Endothelial cell (in vitro differentiated cells): ENCODE measurements at places on chromosomes 7 and 10. TPM values are rescaled to one million over a fixed set of nuclear protein-coding genes. Genes with fewer than 3 reads are reported as not detected.
A peak's percentile ranks its signal among the peaks of the same experiment; 100 is the strongest.

CAV2 gene
- total RNA-seq, result 35.5 TPM

NUDT13 gene
- 2.3 TPM for total RNA-seq

PDE6C gene
- not detected for total RNA-seq

DNA sequence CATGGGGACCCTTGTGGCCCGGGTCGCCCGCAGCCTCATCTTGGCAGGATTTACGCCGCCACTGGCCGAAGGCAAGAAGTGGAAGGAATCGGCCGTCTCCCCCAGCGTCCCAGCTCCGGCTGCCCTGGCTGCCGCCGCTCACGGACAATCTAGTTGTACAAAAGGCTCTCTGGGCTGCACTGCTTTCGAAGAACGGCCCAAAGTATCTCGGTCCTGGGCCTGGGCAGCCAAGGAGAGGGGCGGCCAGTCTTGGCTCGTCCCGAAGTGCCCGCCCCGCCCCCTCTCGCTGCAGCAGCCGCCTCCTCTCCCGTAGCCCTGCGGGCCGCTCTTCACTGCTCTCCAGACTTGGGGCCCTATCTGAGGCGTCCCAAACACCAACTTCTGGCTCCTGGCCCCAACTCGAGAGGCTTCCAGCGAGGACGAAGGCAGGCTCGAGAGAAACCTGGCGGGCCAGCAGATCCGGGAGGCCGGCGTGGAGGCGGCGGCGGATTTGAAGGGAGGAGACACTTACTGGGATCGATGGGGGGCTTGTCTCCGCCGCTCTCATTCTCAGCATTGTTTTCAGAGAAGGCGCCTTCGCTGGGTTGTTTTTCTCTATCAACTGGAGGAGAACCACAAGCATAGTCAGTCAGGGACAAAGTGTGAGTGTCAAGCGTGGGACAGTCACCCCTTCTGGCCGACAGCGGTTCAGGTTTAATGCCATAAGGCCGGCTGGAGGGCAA is 809 bp downstream of the HOXA9 start:
- no peak overlapping the region for H3K27ac ChIP-seq
- peaks cover 31% of the 10 kb centered on the region for H3K4me1 ChIP-seq
- peaks cover 33% of the 10 kb centered on the region for H3K27me3 ChIP-seq
- H3K36me3 ChIP-seq, result peaks cover 4% of the 10 kb centered on the region
- DNase-seq, result peak; percentile 60

- no peak for DNase-seq
- H3K4me1 ChIP-seq, result peaks cover 70% of the 10 kb centered on the region
- peaks cover 6% of the 10 kb centered on the region for H3K27me3 ChIP-seq
- H3K27ac ChIP-seq, result peak overlapping the region; percentile 78
- H3K36me3 ChIP-seq, result peaks cover 4% of the 10 kb centered on the region
Measured at GRCh38 chr10:95508730-95509129, 52.4 kb downstream of the SORBS1 start.

DNA sequence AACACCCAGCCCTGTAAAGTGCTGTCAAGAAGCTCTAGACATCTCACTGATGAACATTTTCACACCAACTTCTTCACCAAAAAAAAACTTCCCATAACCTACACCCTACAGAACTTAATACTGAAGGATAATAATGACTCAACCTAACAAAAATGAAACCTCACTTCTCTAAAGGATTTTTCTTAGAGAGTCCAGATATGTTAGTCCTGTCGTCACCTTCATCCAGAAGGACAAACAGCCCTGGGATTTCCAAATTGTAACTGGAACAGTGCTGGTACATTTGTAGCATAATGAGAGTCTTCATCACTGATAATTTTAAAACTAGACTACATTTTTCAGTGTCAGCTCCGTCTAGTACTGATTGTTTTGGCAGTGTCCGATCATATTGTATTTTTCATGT is 528.6 kb upstream of the CELF2 start:
- DNase-seq, result no peak
- H3K4me3 ChIP-seq, result no peak overlapping the region
- H3K27me3 ChIP-seq, result no peaks in the 10 kb centered on the region

DNA sequence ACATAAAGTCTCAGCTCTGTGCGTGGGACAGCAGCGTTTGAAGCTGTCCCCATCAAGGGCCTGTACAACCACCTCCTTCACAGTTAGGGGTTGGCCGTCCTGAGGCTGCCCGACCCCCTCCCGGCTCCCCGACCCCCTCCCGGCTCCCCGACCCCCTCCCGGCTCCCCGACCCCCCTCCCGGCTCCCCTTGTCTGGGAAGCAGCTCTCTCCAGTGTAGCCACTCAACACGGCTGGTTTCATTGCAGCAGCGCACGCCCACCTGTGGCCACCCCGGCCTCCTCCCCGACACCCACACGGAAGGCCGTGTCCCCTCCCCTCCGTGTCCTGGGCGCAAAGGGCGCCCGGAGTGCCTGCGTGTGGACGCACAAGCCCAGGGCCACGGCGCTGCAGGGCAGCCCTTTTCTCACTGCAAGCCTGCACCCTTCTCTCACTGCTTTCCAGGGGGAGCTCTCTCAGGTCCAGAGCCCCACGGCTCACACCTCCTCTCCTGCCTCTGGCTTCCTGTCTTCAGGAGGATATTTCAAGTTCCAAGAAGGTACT is 20.9 kb upstream of the FAM20C start:
- no peak for DNase-seq
- H3K27ac ChIP-seq, result no peak overlapping the region
